NCI-H1105 (cell line): ENCODE measurements at places on chromosomes 13 and 19.

DNA sequence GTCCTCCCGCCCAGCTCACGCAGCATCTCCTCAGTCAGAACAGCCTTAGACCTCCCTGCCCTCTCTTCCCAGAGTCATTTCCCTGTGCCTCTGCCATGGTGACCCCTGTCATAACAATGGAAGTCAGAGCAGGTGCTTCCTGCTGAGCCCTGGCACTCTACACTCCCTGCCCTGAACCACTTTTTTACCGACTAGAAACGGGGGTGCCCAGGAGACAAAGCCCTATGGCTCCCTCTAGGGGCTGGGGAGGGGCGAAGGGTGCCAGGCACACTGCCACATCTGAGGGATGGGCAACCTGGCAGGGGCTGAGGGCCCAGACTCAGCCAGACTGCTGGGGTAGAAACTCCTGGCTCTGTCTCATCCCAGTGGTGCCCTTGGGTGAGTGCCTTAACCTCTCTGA is 16.4 kb downstream of the ZNF574 start:
- DNase-seq = peak; percentile 36

- DNase-seq = no peak
Observed at GRCh38 chr13:34021619-34022018, 203.7 kb downstream of the RFC3 start.

GRCh38 chr13:59700281-59700680 is 463.4 kb downstream of the DIAPH3 start:
- DNase-seq = no peak

DNA sequence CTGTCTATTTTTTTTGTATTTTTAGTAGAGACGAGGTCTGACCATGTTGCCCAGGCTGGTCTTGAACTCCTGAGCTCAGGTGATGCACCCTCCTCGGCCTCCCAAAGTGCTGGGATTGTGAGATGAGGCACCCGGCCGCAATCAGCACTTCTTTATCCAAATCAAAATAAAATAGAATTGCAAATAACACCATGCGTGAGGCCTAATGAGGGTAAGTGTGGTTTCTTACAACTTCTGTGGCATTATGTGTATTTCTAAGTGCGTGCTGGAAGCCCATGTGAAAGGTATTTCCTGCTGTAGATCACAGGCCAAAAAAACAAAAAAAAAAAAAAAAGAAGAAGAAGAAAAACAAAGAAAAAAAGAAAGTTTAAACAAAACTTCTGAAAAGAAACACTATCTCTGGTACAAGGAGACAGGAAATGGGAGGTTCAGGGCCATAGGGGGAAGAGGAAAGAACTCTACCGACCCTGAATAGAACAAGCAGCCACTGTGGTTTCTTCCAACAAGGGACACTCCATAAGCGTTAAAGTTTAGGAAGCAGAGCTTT is 3.0 kb upstream of the GRAMD1A start:
- DNase-seq = no peak

- no peak for DNase-seq
Observed at GRCh38 chr13:43159026-43159461, 135.7 kb downstream of the DNAJC15 start.

DNA sequence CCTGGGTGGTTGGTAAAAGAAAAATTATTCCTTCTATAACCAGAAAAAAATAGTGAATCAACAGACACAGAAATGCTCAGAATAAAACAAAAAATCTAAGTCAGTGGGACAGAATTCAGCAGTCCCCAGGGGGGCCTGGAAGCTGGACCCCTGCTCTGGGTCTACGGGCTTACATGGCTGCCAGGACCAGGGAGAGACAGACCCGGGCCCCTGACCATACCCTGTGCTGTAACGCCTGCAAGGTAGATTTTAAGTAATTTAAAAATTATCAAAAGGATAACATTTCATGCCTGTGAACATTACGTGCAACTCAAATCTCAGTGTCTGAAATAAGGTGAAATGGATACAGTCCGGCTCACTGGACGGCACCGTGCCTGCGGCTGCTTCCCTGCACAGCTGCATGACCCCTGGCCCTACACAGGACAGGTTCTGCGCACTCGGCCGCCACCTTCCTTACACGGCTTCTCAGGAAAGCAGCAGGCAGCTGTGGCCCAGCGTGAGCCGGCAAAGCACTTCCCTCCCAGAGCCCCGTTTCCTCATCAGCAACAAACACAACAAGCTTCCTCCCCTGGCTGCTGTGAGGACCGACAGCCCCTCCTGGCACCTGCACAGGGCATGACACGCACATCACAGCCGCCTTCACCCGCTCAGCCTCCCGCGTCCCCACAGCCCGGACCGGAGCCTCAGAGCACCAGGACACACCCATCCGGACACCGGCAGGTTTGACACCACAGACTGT is 22.2 kb downstream of the RASA3 start:
- no peak for DNase-seq

- DNase-seq = no peak
Observed at GRCh38 chr19:15374796-15375440, 4.7 kb downstream of the AKAP8 start.

- DNase-seq = no peak
Observed at GRCh38 chr13:48646791-48647190, 6.9 kb upstream of the CYSLTR2 start.

- no peak for DNase-seq
Observed at GRCh38 chr13:34258646-34259386, 440.9 kb downstream of the RFC3 start.

DNA sequence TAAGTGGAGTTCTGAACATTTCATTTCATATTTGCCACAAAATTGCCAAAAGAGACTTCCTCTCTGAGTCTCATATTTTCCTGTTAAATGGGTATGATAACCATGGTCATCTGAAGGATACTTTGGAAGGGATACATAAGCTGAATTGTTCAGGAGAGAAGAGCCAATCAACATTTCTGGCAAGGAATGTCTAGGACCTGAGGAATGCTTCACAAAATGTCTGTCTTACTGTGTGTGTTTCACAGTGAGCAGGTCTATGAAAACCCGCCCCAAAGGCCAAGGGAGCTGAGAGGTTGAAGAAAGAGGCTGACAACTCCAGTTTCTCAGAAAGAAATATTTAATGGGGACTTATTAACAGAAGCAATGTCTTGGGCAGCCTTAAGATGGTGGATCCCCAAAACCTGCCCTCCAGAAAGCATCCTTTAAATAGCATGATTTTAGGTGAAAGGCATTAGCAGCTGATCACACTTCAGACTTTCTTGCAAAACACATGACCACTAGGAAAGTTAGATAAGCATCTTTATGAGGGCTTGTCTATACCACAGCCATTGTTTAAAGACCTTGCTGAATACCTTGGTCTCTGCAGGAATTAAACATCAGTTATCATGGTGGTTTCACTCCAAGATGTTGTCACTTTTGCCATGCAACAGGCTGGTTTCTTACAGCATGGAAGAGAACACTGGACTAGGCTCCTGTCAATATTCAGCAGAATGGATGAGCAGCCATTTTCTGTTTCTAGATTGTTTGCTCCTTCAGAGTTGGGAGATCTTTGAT is 78.9 kb downstream of the TNFSF11 start:
- no peak for DNase-seq

- no peak for DNase-seq
Observed at GRCh38 chr13:28140433-28141125, 2.2 kb downstream of the PAN3 start.

DNA sequence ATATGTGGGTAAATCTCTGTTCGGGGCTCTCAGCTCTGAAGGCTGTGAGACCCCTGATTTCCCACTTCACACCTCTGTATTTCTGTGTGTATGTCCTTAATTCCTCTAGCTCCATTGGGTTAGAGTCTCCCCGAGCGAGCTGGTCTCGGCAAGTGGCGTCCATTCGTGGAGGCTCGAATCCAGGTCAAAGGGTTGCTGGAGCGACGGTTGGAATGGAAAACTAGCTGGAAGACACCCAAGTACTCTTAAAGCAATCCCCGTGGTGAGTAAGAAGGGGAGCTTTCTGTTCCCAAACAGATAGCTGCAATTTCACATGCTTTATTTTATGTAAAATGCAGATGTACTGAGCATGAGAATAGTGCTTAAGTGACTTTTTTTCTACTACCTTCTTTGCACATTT is 277.5 kb upstream of the SGCG start:
- no peak for DNase-seq

GRCh38 chr13:46004491-46004890 is 48.1 kb downstream of the ZC3H13 start:
- no peak for DNase-seq

- DNase-seq = no peak
Observed at GRCh38 chr19:57305056-57305455, 15.2 kb upstream of the ZNF543 start.

DNA sequence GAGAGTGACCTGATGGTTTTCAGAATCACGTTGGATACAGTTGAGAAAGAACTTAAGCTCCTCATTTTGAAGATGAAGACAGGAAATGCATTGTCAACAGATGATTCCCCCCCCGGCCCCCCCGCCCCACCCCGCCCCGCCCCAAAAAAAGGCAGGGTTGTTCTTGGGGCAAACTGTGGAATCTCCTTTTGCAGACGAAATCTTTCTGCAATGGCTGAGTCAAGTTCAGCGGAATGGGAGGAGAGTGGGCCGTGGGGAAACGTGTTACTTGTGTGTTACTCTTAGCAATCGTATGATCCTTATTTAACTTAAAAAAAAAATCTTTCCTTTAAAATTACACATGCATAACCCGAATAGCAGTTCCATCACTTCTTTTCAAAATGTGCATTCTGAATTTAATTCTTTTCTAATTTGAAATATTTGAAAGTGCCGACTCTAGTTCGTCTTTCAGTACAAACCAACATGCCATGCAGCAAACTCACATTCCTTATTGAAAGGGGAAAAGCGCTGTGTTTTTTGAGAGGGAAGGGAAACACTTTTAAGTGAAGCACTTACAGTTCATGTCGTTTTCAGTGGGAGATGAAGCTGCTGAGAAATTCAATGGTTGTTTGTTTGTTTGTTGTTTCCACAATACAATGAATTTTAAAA is 348.5 kb upstream of the ARGLU1 start:
- no peak for DNase-seq

DNA sequence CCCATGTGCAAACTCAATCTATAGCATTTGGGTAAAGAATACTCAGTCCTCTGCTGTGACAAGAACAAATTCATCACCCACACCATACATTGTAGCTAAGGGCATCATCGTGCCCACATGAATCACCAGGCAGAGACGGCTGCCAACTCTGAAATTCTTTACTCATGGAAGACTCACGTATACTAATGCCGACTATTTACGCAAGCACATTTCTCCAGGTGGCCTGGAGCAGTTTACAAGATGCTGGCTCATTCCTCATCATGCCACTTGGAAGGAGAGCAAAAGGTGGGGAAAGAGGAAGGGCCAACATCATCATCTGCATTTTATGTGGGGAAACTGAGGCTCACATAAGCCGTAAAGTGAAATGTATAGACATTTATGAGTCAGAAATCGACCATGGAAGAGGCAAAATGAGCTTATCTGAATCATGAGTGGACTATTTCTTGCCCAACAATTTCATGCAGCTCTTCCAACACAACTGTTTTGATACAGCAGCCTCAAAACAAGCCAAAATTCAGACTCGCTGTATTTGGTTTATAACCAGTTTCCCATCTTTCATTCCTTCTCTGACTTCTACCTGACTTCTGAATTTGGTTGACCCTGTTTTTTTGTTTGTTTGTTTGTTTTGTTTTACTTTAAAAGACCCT is 213.9 kb upstream of the SERP2 start:
- DNase-seq = no peak

GRCh38 chr13:98976338-98976737 is 1.5 kb downstream of the DOCK9 start:
- no peak for DNase-seq

- DNase-seq = no peak
Observed at GRCh38 chr19:439167-439900, 21.5 kb downstream of the SHC2 start.

DNA sequence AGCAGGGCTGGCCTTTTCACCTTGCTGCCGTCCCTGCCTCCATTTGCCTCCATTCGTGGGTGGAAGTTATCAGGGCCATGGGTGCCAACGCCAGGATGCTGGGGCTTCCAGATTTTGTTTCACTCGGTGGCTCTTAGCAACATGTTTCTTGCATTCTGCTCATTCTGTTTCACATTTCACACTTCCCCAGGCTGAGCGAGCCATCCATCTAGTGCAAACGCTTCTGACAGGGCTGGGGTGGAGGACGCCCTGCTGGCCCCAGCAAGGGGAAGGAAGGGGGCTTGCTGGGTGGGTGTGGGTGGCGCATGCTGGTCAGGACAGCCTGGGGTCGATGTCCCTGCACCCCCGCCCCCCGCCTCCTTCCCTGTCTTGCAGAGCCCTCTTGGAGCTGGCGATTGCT is 165.2 kb downstream of the URI1 start:
- DNase-seq = no peak

- no peak for DNase-seq
Observed at GRCh38 chr13:26968431-26969341, 202.9 kb downstream of the USP12 start.

DNA sequence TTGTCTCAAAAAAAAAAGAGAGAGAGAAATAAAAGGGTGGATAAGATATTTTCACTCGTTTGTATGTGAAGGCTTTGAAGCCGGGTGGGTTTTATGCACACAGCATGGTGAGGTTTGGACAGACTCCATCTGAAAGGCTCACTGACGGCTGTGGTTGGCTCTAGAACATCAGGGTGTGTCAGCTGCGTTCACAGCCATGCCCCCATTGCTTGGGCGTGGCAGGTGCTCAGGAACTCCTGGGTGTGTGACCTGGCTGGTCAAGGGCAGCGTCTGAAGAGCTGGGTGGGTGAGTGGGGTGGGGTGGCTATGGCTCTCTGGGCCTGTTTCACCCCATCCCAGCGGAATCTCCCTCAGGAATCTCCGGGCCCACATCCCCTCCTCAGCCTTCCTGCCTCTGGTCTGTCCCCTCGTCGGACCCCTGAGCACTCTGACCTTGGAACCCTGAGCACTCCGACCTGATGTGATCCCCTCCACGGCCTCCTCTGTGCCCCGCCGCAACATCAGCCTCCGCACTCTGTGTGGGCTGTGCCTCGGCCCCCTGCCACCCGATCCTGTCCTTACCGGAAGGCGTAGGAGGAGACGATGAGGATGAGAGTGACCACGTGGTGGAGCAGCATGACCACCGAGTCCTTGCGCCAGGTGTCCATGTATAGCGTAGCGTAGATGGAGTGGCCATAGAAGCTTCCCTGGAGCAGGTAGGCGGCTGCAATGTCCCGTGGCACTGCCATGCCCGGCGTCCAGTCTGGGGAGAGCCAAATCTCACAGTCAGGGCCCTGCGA is 12.2 kb downstream of the CERS1 start:
- DNase-seq = no peak

- no peak for DNase-seq
Observed at GRCh38 chr19:48991873-48992580, 1.1 kb downstream of the GYS1 start.

- no peak for DNase-seq
Observed at GRCh38 chr19:35138305-35138892, at the start of gene FXYD1. FXYD1 (plus strand) TSS chr19:35138824; CDS start chr19:35140080, 1,256 bp downstream.

GRCh38 chr13:110131424-110131823 is 175.5 kb downstream of the COL4A1 start:
- no peak for DNase-seq

GRCh38 chr13:113668491-113668971 is 1.5 kb downstream of the GRK1 start:
- no peak for DNase-seq

DNA sequence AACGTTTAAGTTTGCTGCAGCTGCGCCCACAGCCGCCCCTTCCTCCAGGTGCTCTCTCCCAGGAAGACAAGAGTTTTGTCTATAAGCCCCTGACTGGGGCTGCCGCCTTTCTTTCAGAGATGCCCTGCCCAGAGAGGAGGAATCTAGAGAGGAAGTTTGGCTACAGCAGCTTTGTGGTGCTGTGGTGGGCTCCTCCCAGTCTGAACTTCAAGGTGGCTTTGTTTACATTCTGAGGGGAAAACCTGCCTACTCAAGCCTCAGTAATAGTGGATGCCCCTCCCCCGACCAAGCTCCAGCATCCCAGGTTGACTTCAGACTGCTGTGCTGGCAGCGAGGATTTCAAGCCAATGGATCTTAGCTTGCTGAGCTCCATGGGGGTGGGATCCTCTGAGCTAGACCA is 6.4 kb upstream of the ERICH6B start:
- no peak for DNase-seq
